NCI-H2107 (cell line): ENCODE measurements at places on chromosomes 1 and 21.

DNA sequence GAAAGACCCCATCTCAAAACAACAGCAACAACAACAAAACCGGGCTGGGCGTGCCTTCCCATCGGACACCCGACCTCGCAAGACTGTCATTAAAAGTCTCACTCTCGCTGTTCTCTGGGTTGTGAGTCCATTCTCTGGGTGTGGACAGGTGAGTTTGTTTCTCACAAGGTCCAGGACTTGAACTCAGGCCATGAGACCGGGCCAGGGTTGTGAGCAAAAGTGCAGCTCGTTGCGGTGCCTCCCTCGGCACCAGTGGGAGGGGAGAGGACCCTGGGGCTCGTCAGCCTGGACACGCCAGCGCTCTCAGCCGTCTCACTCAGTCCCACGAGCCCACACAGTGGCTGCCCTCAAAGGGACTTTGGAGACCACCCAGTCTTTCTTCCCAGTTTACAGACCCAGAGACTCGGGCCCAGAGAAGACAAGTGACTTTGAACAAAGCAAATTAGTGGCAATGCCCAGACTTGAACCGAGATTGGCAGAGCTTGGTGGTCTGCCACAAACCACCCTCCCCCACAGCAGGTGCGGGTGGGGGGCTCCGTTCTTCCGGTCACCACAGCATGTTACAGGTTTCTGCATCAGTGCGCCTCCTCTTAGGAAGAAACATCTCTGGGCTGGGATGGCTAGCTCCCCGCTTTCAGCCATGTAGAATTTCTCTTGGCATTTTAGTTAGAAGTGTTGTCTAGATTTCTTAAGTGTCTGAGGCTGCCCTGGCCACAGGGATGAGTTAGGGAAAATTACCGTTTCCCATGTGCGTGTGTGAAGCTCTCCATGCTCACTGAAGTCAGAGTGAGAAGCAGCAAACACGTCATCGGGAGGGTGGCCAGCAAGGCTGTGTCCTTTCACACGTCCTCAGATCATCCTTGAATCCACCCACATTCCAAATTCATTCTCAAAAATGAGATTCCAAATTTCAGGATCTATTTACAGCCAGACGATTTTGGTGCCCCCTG, 28.3 kb downstream of the LRRC3 start:
- no peak for DNase-seq

DNA sequence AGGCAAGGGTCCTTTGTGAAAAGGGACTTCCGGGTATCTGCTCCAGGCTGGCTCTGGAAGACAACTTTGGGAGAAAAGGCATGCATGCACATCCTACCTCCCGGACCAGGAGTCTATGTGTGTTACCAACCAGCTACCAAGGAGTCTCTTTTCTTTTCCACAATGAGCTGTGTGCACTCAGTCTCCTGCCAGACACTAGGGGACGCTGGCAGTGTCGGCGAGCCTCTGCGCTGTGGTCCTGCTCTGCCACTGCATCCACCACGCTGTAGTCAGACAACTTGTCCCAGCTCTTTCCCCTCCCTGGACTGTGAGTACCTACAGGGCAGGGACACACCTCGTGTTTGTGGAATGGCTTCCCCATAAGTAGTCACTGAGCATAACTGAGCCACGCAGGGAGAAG, 5.1 kb upstream of the SSR2 start:
- DNase-seq, result no peak

DNA sequence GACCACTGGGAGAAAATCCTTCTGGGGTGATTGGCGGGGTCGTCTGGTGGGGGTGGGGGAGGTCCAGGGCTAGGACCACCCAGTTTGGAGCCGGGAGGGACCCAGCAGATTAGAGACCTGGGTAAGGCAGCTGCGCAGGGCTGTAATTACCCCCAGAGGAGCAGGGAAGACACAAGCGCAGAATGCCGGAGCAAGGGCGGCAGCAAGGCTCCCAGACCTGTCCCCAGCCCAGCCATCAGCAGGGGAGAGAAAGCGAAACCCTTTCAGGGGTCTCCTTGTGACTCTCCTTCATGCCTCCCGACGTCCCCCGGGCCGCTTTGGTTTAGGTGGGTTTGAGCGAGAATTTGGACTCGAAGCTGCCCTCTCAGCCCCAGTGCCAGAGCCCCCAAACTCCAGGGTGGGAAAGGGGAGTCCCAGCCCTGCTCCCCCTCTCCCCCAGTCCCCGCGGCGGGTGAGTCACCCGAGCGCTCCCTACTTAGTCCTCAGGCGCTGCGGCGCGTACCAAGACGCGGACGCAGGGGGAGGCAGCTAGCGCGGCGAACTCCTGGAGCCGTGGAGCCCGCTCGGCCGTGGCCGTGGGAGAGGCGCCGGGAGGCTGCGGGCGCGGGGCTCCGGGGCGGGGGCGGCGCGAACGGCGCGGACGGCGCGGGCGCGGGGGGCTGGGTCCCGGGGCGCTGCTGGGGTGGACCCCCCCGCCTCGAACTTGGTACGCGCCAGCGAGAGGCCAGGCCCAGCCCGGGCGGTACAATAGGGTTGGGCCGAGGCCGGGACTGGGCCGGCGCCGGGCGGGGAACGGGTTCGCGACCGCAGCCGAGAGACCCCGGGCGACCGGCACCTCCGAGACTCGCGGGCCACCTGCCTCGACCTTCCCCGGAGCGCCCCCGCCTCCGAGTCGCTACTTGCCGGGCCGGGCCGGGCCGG, at the start of gene MAP7D1:
MAP7D1 (plus strand) TSS at position 753 of the 921 bp plus-strand sequence. CDS start 258 bp downstream, outside the sequence.
- peak; percentile 62 for DNase-seq

GRCh38 chr21:34560609-34561008, 48.6 kb upstream of the KCNE1 start:
- DNase-seq, result no peak

DNA sequence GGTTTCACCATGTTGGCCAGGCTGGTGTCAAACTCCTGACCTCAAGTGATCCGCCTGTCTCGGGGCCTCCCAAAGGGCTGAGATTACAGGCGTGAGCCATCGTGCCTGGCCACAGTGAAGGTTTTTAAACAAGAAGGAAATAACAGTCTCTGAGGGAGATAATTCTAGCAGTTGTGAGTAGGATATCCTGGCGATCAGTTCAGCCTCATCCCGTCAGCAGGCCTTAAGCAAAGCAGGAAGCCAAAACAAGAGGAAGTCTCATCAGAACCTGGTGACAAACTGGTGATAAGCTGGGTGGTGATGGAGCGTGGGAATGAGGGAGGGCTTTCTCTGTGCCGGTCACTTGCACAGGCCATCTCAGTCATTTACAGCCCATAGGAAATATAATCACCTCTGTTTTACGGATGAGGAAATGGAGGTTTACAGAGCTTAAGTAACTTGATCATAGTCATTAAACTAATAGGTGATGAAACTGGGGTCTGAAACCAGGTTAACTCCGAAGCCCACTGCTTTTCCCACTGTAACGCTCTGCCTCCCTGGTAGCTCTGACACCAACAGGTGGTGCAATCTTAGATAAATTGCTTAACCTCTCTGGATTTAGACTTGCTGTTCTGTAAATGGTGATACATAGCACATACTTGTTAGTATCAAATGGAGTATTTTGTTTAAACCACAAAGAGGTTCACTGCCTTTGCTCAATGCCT, 40.8 kb upstream of the A3GALT2 start:
- no peak for DNase-seq

GRCh38 chr1:197213193-197213592, 54.9 kb upstream of the CRB1 start:
- no peak for DNase-seq

DNA sequence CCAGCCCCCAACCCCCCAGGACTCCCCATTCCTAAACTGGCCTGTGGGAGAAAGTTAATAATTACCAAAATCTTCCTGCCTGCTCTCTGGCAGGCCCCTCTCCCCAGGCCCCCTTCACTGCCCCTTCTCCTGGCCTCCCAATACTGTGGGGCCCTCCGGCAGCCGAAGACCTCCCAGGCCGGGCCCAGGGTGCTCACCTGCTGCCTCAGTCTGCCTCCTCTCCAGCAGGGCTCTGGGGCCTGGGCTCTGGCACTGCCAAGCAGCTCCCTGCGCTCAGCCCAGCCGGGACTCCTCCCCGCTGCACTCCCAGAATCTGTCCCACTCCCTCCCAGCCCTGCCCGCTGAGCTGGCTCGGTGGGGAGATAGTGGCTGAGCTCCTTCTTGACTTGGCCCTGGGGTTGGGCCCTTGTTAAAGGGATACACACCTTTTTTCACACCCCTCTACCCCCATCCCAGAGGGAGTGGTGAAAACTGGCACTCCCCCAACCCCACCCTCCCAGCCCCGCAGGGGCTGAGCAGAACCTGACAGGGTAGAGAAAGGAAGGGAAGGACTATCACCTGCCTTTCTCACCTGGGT, at the start of gene S100A16:
S100A16 (minus strand) TSS at position 383 of the 577 bp plus-strand sequence. CDS start 4,986 bp downstream, outside the sequence.
- no peak for DNase-seq

GRCh38 chr1:6960291-6960811, 175.1 kb downstream of the CAMTA1 start:
- DNase-seq, result no peak

GRCh38 chr1:8406960-8407359, 89.0 kb downstream of the SLC45A1 start:
- no peak for DNase-seq

GRCh38 chr1:53600561-53600960, 138.4 kb downstream of the GLIS1 start:
- DNase-seq, result no peak

- no peak for DNase-seq
Measured at GRCh38 chr1:64960731-64961130, 5.6 kb downstream of the JAK1 start.

DNA sequence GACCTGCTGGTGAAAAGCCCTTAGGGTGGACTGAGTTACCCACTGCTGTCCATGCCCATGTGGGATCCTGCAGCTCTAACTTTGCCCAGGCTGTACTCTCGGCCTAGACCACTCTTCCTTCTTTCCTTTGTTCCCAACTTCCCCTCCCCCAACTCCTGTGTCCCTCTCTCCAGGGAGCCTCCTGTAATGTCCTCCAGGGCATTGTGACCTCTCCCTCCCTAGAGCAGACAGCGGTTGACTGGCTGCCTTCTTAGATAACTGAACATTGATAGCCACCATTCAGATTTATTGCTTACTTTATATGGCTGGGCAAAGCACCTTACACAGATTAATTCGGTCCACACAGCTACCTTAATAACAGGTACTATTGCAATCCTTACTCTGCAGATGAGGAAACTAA, 5.0 kb downstream of the RUNX1 start:
- DNase-seq, result no peak

DNA sequence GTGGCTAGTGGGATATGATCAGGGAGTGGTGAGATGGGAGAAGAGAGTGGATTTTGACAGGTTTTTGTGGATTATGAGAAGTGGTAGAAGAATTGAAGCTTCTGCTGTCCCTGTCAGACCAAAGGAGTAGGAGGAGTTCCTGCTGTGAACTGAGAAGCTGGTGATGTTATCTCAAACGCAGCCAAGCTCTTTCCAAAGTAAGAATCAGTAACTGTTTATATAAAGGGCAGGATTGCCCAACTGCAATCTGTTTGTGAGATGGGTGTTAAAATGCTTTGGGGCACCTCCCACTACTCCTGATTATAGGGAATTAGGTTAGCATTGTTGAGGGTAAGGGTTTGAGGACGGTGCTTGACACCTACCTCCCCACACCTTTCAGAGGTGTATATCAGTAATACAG, 60.5 kb upstream of the USP25 start:
- no peak for DNase-seq
